Osteocyte (in vitro differentiated cells): ENCODE measurements at places on chromosomes 6 and 20. TPM values are rescaled to one million over a fixed set of nuclear protein-coding genes. Genes with fewer than 3 reads are reported as not detected.
A peak's percentile ranks its signal among the peaks of the same experiment; 100 is the strongest.

Gene CENPQ
- total RNA-seq = 3.9 and 4.6 TPM in 2 replicates

- H3K27me3 ChIP-seq = no peaks in the 10 kb centered on the region
- H3K27ac ChIP-seq = peak overlapping the region; percentile 84
- no peaks in the 10 kb centered on the region for H3K36me3 ChIP-seq
- peaks cover 31% of the 10 kb centered on the region for H3K4me1 ChIP-seq
- H3K4me3 ChIP-seq = peak overlapping the region; percentile 91
These were observed 945 bp downstream of the PHF10 start for GRCh38 chr6:169723200-169723909.

GRCh38 chr6:30325150-30325872 is 1.4 kb upstream of the TRIM39 start:
- no peak for DNase-seq
- peak overlapping the region; percentile 97 for H3K4me3 ChIP-seq
- no peaks in the 10 kb centered on the region for H3K27me3 ChIP-seq
- peaks cover 14% of the 10 kb centered on the region for H3K36me3 ChIP-seq
- peak overlapping the region; percentile 99 for H3K27ac ChIP-seq
- H3K4me1 ChIP-seq = peaks cover 59% of the 10 kb centered on the region

GRCh38 chr20:51639206-51639832 is 96.8 kb upstream of the NFATC2 start:
- no peak overlapping the region for H3K4me3 ChIP-seq
- H3K4me1 ChIP-seq = peaks cover 2% of the 10 kb centered on the region
- DNase-seq = peak; percentile 89
- no peak overlapping the region for H3K27ac ChIP-seq
- H3K27me3 ChIP-seq = no peaks in the 10 kb centered on the region

DNA sequence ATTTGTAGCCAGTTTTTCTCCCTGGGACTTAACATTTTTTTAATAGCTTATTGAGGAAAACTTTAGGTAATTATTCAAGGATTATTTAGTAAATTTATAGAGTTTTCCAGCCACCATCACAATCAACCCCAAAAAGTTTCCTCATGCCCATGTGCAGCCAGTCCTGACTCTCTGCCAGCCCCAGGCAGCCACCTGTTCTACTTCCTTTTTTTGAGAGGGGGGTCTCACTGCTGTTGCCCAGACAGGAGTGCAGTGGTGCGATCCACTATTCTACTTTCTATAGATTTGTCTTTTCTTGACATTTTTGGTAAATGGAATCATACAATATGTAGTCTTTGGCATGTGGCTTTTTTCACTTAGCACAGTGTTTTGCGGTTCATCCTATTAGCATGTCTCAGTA is 200.1 kb downstream of the FARS2 start:
- DNase-seq = no peak
- peaks cover 46% of the 10 kb centered on the region for H3K4me1 ChIP-seq
- H3K36me3 ChIP-seq = peaks cover 2% of the 10 kb centered on the region
- no peaks in the 10 kb centered on the region for H3K27me3 ChIP-seq
- H3K4me3 ChIP-seq = no peak overlapping the region

Gene CCN6
- total RNA-seq = not detected in 2 replicates

Gene LY6G5C
- total RNA-seq = 3.9 and 5.0 TPM in 2 replicates

GRCh38 chr20:23228912-23229311 is 121.7 kb upstream of the NXT1 start:
- H3K27ac ChIP-seq = no peak overlapping the region
- peaks cover 9% of the 10 kb centered on the region for H3K4me1 ChIP-seq
- no peak overlapping the region for H3K4me3 ChIP-seq
- DNase-seq = no peak

DNA sequence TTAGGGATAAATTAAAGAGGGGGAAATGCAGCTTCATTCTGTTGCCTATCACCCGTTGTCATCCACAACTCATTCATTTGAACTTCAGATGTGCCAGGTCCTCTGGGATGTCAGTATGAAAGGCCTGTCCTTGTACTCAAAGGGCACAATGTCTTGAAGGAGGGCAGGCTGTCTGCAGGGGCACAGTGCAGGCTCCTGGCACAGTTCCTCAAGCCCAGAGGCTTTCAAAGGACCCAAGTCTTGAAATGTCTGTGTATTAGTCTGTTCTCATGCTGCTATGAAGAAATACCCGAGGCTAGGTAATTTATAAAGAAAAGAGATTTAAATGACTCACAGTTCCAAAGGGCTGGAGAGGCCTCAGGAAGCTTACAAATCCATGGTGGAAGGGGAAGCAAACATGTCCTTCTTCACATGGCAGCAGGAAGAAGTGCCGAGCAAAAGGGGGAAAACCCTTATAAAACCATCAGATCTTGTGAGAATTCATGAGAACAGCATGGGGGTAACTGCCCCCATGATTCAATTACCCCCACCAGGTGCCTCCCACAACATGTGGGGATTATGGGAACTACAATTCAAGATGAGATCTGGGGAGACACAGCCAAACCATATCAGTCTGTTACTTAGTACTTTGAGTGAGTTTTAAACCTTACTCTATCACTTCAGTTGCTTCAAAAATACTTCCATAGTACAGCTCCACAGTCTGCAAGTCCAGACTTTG is 9.4 kb downstream of the SNX9 start:
- no peak for DNase-seq
- peak overlapping the region; percentile 14 for H3K4me3 ChIP-seq
- H3K27ac ChIP-seq = peak overlapping the region; percentile 87
- H3K36me3 ChIP-seq = peaks cover 10% of the 10 kb centered on the region
- no peaks in the 10 kb centered on the region for H3K27me3 ChIP-seq

DNA sequence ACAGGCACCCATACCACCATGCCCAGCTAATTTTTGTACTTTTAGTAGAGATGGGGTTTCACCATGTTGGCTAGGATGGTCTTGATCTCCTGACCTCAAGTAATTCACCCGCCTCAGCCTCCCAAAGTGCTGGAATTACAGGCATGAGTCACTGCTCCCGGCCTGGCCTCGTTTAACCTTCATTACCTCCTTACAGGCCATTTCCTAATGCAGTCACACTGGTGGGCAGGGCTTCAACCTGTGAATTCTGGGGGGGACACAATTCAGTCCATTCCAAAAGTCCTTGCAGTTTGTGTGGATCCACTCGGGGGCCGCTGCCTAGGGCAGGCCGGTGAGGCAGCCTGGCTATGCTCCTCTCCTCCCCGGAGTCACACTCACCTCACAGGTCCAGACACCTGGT is 112.4 kb upstream of the SNX9 start:
- no peak for DNase-seq
- H3K27me3 ChIP-seq = no peaks in the 10 kb centered on the region
- H3K27ac ChIP-seq = no peak overlapping the region
- peaks cover 11% of the 10 kb centered on the region for H3K4me1 ChIP-seq
- no peaks in the 10 kb centered on the region for H3K36me3 ChIP-seq

Gene BTN1A1
- not detected in 2 replicates for total RNA-seq

Gene SPATA25
- 2.9 TPM in 2 replicates for total RNA-seq

Gene TPMT
- 5.1 and 5.7 TPM in 2 replicates for total RNA-seq

Gene TMX4
- 28.6 and 32.3 TPM in 2 replicates for total RNA-seq

- no peaks in the 10 kb centered on the region for H3K27me3 ChIP-seq
- no peak for DNase-seq
- H3K4me3 ChIP-seq = no peak overlapping the region
- peak overlapping the region; percentile 87 for H3K27ac ChIP-seq
- peaks cover 34% of the 10 kb centered on the region for H3K36me3 ChIP-seq
- H3K4me1 ChIP-seq = peaks cover 29% of the 10 kb centered on the region
These were observed 303.0 kb downstream of the COL12A1 start for GRCh38 chr6:74902846-74903245.

DNA sequence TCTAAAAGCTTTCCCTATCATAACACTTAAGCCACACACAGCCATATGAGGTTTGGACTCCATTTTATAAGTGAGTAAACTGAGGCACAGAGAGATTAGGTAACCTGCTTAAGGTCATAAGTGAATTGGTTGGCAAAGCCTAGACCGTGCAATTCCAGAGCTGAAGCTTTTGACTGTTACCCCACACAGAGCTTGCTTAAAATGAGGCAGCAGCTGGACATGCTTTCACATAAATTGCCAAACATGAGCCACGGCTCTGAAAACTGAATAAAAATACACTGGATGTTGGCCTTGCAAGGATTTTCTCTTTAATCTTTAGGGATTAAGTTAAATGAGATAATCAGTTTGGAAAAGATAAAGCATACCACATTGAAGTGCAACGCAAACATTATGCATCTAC is 2.5 kb downstream of the RIPOR2 start:
- H3K4me1 ChIP-seq = peaks cover 52% of the 10 kb centered on the region
- no peaks in the 10 kb centered on the region for H3K36me3 ChIP-seq
- no peak overlapping the region for H3K27ac ChIP-seq
- no peak for DNase-seq

DNA sequence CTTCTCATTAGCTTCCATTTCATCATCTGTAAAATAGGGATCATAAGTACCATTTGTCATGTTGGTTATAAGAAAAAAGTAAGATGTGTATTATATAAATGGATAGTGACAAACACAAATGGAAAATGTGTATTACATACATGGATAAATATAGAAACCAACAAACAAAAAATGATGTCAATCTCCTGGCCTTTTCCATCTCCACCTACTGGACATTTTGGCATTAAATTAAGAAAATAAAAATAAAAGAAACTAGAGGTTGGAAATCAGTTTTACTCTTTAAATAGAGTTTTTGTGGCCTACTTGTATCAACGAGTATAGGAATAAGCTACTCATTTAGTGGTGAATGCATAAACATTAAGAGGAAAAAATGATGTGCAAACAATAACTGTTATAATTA is 67.5 kb upstream of the THEMIS start:
- peaks cover 40% of the 10 kb centered on the region for H3K36me3 ChIP-seq
- H3K4me1 ChIP-seq = no peaks in the 10 kb centered on the region
- no peak overlapping the region for H3K27ac ChIP-seq
- DNase-seq = no peak
- no peaks in the 10 kb centered on the region for H3K27me3 ChIP-seq
- H3K4me3 ChIP-seq = no peak overlapping the region

Gene TNXB
- total RNA-seq = 13.1 and 13.9 TPM in 2 replicates

Gene ENPP4
- total RNA-seq = 0.18 and 0.27 TPM in 2 replicates

GRCh38 chr20:17786221-17786718 is 86.5 kb downstream of the BANF2 start:
- H3K27ac ChIP-seq = peak overlapping the region; percentile 90
- no peaks in the 10 kb centered on the region for H3K27me3 ChIP-seq
- peak overlapping the region; percentile 22 for H3K4me3 ChIP-seq
- DNase-seq = no peak
- H3K4me1 ChIP-seq = peaks cover 36% of the 10 kb centered on the region

GRCh38 chr6:83006270-83006905 is 59.3 kb downstream of the UBE3D start:
- no peak overlapping the region for H3K27ac ChIP-seq
- H3K4me3 ChIP-seq = no peak overlapping the region
- peaks cover under 1% of the 10 kb centered on the region for H3K36me3 ChIP-seq
- DNase-seq = no peak

- peaks cover 2% of the 10 kb centered on the region for H3K4me1 ChIP-seq
- peaks cover 36% of the 10 kb centered on the region for H3K36me3 ChIP-seq
- no peaks in the 10 kb centered on the region for H3K27me3 ChIP-seq
- no peak for DNase-seq
These were observed 13.2 kb downstream of the RNF146 start for GRCh38 chr6:127279815-127280214.

Gene ADGRG6
- 0.51 and 0.97 TPM in 2 replicates for total RNA-seq

- peaks cover 5% of the 10 kb centered on the region for H3K4me1 ChIP-seq
- H3K27ac ChIP-seq = no peak overlapping the region
- no peaks in the 10 kb centered on the region for H3K27me3 ChIP-seq
- no peaks in the 10 kb centered on the region for H3K36me3 ChIP-seq
These were observed 20.0 kb upstream of the HIVEP1 start for GRCh38 chr6:11992086-11992485.

DNA sequence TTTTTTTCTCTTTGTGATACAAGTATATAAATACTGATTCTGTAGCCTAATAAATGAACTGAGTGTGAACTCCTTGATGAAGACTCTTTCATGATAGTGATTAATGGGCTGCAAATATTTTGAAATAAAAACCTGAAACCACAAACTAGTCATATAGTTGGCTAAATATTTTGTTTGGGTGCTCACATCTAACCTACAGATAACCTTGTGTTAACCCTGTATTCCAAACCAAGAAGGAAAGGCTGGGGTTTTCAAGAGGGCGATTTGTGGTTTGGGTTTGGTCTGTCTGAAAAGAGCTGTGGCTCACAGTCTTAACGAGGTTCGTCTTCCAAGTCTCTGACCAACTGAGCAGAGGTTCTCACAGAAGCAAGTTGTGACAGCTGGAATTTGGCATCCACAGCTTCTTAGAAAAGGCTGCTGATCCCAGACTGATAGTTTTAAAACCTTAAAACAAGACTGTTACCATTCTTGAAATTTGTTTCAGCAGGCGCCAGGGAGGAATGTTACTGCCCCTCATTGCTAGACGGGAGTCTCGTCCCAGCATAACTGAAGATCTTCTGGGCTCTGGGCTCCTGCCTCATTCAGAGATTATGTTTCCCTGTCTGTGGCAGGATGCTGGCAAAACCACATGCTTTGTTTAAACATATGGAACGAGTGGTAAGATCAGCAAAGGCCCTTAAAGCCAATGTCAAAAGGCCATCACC is 736.4 kb upstream of the MARCKS start:
- peaks cover 21% of the 10 kb centered on the region for H3K36me3 ChIP-seq
- H3K4me1 ChIP-seq = peaks cover 59% of the 10 kb centered on the region
- peak overlapping the region; percentile 92 for H3K27ac ChIP-seq
- H3K4me3 ChIP-seq = no peak overlapping the region
- H3K27me3 ChIP-seq = no peaks in the 10 kb centered on the region

Gene PSMB1
- 139 and 151 TPM in 2 replicates for total RNA-seq

GRCh38 chr20:16283978-16284377 is 289.3 kb downstream of the KIF16B start:
- H3K27ac ChIP-seq = no peak overlapping the region
- H3K27me3 ChIP-seq = no peaks in the 10 kb centered on the region
- H3K36me3 ChIP-seq = no peaks in the 10 kb centered on the region
- no peaks in the 10 kb centered on the region for H3K4me1 ChIP-seq
- DNase-seq = no peak

DNA sequence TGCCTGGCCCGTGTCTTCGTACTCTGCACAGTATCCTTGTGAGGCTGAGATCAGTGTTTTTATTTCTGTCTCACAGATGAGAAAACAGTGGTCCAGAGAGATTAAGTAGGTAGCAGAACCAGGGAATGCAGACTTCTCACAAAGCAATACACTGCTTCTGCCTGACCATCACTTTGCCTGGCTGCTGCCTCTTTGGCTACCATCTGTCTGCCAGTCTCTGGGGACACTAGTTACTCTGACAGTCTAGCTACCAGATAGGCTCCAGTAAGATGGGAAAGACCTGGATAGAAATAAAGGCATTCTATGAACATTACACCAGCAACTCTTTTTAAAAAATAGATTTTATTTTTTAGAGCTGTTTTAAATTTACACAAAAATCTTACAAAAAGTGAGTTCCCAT is 96.9 kb downstream of the PHACTR3 start:
- no peaks in the 10 kb centered on the region for H3K4me1 ChIP-seq
- no peaks in the 10 kb centered on the region for H3K36me3 ChIP-seq
- H3K4me3 ChIP-seq = no peak overlapping the region
- peak; percentile 17 for DNase-seq

GRCh38 chr6:82902290-82902689 is 163.4 kb downstream of the UBE3D start:
- no peaks in the 10 kb centered on the region for H3K36me3 ChIP-seq
- DNase-seq = no peak
- H3K4me3 ChIP-seq = no peak overlapping the region
- no peak overlapping the region for H3K27ac ChIP-seq
- H3K27me3 ChIP-seq = no peaks in the 10 kb centered on the region

Gene TMEM217
- total RNA-seq = 3.5 and 5.0 TPM in 2 replicates
